ENCODE measurements at places on chromosomes 1 and 21.

DNA sequence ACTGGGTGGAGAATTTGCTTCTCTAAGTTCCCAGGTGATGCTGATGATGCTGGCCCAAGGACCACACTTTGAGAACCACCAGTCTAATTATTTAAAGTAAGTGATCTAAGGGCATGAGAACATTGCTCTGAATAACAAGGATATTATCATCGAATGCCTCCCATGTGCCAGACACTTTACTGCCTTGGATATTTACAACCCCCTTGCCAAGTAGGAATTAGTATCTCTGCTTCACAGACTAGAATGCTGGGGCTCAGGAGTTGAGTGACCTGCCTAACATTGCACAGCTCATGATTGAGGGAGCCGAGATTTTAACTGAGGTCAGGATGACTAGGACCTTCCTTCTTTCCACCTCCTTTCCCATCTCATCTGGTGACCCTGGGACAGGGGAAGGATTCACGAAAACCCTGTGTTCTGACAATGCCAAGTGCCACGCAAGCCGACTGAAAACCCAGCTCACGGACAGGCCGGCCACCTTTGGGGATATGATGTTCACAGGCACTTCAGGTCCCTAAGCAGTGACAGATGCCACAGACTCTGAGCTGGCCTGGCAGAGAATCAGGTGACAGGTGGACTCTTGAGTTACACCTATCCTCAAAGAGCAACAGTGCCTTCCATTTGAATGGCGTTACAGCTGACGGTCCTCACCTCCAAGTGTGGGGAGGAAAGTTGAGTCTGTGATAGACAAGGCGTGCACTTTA is 230.7 kb downstream of the TOMM20 start:
- DNase-seq: no peak

- no peak for DNase-seq
These were observed 75.7 kb downstream of the UCHL5 start for GRCh38 chr1:192983349-192983980.

- DNase-seq: peak; percentile 13
These were observed 24.3 kb downstream of the AHCTF1 start for GRCh38 chr1:246907472-246907871.

- no peak for DNase-seq
These were observed 83.2 kb upstream of the PAPPA2 start for GRCh38 chr1:176379626-176380339.

DNA sequence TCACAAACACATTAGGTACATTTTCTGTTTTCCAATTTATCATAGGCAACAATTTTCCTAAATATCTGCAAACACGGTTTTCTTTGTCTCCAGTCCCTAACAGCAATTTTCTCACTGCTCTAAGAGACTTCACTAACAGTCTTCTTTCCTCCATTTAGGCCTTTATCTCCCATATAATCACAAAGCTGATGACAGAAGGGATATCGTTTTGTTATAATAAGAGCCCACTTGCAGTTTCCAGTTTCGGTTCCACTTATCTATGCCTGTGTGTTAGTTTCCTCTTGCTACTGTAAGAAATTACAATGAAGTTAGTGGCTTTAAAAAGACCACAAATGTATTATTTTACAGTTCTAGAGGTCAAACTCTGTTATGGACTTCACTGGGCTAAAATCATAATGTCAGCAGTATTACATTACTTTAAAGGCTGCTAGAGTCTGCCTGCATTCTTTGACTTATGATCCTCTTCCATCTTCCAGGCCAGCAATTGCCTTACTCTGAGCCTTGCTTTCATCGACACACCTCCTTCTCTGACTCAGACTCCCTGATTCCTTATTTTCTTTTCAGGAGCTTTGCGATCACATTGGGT is 549.3 kb downstream of the NCAM2 start:
- DNase-seq: no peak

DNA sequence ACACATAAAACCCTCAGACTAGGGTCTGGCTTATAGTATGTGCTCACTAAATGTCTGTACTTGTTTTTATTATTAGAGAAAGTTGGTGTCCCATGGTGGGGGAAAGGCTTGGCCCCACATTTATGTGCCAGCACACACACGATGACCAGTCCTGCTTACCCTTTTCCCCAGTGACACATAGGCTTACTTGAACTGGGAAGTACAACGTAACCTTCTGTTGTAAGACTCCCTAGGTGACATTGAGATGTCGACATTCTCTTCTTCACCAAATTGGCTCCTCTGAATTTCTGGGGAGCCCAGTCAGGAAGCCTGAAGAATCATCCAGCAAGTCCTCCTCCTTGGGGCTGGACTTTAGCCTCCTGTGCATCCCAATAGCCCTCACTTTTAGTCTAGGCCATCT is 1.7 kb upstream of the MECR start:
- DNase-seq: no peak

DNA sequence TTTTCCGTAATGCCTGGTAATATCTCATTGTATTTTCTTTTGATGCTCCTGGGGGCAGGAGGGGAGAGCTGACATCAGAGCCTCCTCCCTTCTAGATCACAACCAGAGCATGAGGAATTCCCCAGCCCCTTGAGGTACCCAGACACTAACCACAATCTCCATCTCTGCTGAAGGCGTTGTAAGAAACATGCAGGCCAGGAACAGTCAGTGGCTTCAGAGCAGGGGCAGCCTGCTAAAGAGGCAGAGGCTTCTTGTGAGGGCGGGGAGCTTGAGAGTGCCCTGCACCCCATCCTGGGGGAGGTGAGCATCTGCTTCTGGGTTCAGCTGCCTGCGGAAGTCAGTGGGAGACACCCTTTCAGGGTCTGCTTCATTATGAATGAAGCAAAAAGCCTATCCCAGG is 19.0 kb downstream of the MAPKAPK2 start:
- no peak for DNase-seq

DNA sequence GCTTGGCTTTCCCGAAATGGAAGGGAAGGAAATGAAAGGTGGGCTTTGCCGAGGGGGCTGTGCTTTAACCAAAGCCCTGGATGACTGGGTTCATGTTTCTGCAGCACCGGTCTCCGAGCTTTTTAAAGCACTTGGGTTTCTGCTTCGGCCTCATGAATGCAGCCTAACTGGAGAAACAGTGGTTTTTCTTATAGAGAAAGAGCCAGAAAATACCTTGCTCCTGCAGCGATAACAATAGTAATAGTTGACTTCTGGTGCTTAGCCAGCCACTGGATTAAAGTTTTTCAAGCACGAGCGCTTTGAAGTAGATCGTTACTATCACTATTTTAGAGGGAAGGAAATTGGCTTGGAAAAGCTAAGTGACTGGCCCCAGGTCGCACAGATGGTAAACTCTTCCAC is 500 bp upstream of the DOCK7 start:
- no peak for DNase-seq

- no peak for DNase-seq
These were observed 20.5 kb downstream of the RCSD1 start for GRCh38 chr1:167650269-167651160.

DNA sequence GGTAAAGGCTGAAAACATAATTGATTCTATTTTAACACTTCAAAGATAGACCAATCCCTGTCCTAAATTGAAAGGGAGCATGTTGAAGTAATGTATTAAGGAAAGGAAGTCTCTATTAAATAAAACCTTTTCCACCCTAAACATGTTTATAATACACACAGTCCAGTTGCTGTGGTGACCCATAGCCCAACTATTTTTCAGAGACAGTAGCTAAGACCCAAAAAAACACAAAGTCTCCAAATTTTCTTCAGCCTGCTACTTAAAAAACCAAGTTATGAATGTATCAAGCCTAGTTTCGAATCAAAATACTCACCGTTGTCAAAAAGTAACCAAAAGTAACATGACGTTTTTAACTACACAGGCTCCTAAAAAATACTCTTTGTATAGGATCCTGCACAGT is 1.6 kb downstream of the ELK4 start:
- peak; percentile 43 for DNase-seq
